ENCODE measurements at places on chromosomes 7 and 10.
A peak's percentile ranks its signal among the peaks of the same experiment; 100 is the strongest.

DNA sequence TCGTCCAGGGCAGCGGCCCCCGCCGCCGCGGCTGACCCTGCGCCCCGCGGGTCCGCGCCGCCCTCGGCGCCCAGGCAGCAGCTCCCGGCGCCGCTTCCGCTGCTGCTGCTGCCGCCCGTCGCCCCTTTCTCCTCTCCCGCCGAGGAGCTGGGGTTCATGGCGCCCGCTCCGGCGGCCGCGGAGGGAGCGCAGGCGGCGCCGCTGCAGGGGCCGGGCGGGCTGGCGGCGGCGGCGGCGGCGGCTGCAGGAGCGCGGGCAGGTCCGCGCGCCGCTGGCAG is 286 bp downstream of the DGKI start:
- no peak for DNase-seq

DNA sequence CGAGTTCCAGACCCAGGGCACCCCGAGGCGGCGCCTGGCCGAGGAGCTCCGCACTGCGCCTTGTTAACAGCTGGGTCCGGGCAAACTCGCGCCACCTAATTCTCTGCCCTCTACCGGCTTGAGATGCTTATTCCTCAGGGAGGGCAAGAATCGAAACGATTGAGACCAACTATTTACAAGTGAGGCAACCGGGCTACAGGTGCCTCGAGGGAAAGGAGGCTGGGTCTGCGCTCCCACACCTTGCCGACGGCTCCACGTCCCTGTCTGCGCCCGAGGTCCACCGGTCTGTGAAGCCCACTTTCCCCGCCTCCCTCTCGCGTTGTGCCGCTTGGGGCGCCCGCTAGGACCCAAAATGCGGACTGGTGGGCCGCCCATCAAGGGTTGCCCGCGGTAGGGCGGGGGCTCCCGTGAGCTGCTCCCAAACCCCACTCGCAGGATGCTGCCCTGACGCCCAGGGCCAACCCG is 527 bp downstream of the AKR1B1 start:
- DNase-seq: peak; percentile 25

DNA sequence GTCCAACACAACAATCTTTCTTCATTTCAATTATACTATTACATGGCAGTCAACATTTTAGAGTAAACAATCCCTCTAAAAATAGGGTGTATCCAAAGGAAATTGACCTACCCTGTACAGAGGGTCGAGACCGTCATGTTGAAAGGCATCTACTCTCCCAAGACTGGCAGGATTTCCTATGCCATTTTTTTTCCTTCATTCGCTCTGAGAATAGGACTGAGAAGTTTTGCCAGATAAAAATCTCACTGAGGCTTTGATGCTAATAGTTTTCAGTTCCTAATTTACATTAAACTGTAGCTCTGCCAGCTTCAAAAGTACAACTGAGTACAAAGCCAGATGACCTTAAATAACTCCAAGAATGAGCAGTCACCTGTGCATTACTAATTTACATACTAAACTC is 84.5 kb upstream of the SEMA3C start:
- no peak for DNase-seq

- DNase-seq: no peak
These were observed 353.5 kb downstream of the TCERG1L start for GRCh38 chr10:130958003-130958402.

GRCh38 chr10:100151723-100152300 is 34.0 kb downstream of the ERLIN1 start:
- no peak for DNase-seq

DNA sequence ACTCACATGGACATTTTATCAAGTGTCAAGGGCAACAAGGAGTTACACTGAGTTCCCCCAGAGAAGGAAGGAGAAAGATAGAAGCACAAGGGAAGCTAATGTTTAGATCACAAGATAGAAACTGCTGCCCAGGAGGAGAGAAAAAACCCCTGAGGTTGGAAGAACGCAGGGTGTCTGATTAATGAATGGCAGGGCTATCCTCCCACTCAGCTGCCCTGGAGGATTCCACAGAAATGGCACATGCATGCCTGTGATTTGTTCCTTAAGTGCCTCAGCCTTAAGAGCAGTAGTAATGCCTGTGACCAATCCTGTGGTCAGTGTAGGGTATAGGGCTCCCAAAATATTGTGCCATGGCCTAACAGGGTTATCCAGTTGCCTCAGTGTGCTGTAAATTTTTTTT is 20.2 kb downstream of the DNAJB9 start:
- DNase-seq: no peak

DNA sequence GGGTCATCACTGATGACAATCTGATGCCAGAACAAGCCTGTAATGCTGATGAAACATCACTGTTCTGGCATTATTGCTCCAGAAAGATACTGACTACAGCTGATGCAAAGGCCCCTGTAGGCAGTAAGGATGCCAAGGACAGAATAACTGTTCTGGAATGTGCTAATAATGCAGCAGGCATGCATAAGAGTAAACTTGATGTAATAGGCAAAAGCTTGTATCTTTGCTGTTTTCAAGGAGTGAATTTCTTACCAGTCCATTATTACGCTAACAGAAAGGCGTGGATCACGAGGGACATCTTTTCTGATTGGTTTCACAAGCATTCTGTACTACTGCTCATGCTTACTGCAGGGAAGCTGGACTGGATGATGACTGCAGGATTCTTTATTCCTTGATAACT is 18.7 kb downstream of the LCOR start:
- no peak for DNase-seq

- DNase-seq: no peak
These were observed 36.0 kb downstream of the C10orf120 start for GRCh38 chr10:122663516-122664130.

- no peak for DNase-seq
These were observed 1.6 kb upstream of the CDK13 start for GRCh38 chr7:39948375-39948955.

DNA sequence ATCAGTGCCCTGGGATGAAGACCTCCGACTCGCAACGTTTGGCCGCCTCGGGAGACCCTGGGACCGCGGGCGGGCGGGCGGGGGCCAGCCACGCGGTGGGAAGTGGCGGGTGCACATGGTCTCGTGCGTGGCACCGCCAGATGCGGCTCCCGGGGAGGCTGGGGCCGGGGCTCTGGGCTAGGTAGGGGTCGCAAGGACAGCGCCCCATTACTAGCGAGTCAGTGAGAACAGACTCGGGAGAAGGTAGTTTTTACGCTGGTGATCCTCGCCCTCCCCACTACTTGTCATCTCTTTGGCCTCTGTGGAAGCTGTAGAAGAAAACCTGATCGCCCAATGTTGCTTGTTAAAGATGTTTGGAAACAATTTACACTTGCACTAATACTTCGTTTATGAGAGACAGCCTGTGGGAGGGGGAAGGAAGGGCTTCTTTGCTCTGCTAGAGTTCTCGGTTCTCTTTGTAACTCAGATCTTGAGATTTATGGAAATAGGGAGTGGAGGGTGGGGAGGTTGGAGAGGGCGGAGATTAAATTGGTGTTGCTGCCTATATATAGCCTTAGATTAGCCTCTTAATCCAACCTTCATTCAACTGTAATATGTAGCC is 591 bp downstream of the BZW2 start:
- DNase-seq: no peak

GRCh38 chr10:80617807-80618206 is 80.1 kb downstream of the SH2D4B start:
- DNase-seq: no peak

DNA sequence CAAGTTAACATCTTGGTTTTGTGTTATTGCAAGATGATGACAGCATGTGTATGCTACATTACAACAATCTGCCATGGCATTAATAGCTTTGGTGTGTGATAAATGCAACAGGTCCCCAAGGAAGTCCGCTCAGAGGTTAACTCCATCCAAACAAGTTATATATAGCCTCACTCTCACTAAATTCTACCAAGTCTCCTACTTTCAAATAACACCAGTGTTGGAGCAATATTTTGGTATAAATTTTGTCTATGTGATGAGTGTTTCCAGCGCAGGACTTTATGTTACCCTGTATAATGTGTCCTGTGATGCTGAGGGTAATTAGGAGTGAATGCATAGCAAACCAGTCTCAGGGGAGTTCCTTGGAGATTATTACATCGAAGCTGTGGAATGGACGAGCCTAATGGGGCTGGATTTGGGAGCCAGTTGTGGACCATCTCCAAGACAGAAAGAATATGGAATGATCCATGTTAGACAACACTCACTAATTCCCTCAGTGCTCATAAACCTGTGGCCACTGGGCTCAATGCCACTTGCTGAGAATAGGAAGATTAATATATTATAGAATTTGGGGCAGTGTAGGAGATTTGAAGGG is 127.6 kb upstream of the CXCL12 start:
- no peak for DNase-seq

DNA sequence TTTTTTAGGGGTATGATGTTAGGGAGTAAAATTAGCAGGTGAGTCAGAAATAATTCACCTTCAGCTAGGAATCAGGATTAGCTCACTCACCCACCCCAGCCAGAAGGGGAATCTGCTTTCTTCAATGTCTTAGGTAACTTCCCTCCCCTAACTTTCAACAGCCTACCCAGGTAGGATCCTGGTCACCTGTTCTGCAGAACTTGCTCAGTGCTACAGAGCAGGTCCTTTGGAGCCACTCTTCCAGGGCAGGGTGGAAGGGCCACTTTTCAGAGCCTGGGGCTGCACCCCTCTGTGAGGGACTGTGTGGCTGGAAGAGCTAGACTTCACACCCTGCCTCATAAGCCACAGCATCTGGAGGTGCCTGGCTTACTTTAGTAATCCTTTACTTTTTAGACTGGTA is 58.1 kb downstream of the SHH start:
- no peak for DNase-seq

DNA sequence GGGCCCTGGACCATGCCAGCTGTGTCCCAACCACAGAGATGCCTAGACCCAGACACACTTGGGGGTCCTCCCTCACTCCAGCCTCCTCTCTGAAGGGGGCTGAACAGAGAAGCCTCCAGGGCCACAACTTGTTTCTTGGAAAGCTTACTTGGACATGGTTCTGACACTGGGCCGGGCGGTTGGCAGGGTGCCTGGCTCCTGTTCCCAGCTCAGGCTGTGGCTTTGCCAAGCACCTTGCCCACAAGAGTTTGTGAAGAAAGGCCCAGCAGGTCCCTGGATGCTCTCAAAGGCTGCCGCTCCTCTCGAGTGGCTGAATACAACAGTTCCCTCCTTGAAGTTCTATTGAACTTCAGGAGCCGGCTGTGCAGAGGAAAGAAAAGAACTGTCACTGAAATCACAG is 181.6 kb downstream of the PTPN20 start:
- DNase-seq: no peak

Data from NCI-H774 (cell line).